Right atrium auricular region (tissue), 2 donors: ENCODE measurements at places on chromosomes 12 and 14. TPM values are rescaled to one million over a fixed set of nuclear protein-coding genes. Genes with fewer than 3 reads are reported as not detected.
A peak's percentile ranks its signal among the peaks of the same experiment; 100 is the strongest.

- DNase-seq: no peak
Observed at GRCh38 chr12:49980501-49981349, 8.0 kb downstream of the AQP6 start.

CMA1 gene
- not detected for total RNA-seq

GRCh38 chr12:123011701-123012100, 31.2 kb downstream of the ARL6IP4 start:
- DNase-seq: no peak

DNA sequence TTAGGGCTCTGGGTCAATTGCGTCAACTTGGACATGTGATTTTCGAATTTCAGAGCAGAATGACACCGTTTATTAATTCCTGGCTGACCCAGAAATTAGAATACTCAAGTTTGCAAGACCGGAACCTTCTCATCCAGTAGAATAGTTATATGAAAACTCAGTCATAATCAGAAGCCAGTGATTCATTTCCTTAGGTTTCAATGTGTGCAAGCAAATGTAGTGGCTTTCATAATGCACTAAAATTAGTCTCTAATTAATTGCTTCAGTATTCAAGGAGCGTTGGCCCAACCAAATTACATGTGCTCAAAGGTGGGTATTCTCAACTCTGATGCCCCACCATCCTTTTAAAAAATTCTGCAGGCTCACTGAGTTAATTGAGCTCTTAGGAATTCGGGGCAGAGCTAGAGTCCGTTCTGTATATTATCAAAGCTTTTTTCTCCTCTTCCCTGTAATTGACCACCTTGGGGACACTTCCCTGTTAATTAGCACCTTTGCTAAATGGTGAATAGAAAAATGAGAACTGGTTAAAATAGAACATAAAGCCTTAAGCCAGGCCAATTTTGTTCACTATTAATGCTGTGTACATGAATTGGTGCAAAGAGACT, 55.4 kb downstream of the DAO start:
- DNase-seq: no peak

CCDC196 gene
- not detected for total RNA-seq

GRCh38 chr12:13358391-13358905, 161.9 kb downstream of the EMP1 start:
- no peak for DNase-seq

- DNase-seq: no peak
Observed at GRCh38 chr12:62194616-62195015, 65.6 kb upstream of the USP15 start.

DNA sequence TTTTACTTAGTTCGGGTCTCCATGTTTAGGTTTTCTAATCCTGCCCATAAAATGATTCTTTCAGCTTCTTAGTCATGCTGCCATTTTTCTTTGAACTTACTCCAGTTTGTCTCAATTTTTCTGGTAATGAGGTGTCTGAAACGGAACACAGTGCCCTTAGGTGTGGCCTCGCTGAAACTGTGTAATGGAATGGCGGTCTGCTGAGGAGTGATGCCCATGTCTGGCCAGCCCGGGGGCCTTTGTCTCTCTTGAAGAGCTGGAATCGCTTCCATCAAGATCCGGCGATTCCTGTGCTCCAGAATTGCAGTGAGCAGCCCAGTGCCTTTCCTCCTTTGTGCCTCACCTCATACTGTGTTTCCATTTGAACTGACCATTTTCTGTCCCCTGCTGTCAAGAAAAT, 112.5 kb downstream of the FBXL14 start:
- DNase-seq: no peak

DNA sequence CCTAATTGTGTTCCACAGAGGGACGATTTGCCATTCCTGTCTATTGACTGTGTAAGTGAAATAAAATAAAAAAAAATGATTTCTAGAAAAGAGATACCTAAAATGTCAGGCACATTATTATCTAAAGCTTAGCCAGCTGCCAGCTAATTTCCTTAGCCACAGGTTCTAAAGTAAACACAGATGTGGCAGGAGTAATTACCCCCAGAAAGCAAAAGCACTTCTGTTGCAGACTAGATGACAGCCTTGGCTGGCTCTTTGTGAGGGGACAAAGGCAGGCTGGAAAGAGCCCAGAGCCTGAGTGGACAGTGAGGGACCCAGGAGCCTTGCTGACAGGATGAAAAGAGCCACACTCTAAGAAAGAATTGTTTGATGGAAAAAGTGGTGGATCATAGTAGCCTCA, 418.1 kb downstream of the LRIG3 start:
- no peak for DNase-seq

DNA sequence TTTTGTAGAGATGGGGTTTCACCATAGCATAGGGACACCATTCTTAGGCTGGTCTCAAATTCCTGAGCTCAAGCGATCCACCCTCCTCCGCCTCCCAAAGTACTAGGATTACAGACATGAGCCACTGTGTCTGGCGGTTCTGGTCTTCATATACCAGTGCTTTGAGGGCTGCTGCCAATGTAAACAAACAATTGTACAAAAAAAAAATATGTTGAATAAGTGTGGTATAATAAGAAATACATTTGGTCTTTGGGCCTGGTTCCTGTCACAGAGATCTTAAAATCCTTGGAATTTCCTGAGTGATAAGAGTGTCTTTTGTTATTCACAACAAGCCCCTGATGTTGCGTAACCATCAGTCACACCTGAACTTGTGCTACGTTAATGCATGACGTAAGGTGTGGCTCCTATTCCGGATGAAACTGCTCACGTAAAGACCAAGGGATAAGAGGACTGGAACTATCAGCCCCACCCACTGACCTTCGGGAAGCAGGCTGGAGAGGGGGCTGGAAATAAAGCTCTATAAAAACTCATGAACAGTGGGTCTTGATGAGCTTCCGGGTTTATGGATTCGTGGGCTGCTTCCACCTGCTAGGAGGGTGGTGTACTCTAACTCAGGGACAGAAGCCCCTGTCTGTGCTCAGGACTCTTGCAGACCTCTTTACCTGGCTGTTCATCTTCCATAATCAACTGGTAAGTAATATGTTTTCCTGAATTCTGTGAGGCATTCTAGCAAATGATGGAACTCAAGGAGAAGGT, 16.5 kb upstream of the RIMKLB start:
- peak; percentile 74 for DNase-seq

GRCh38 chr12:125412506-125412905, 347.3 kb downstream of the AACS start:
- DNase-seq: no peak
